ENCODE measurements at places on chromosomes 2 and 18.

DNA sequence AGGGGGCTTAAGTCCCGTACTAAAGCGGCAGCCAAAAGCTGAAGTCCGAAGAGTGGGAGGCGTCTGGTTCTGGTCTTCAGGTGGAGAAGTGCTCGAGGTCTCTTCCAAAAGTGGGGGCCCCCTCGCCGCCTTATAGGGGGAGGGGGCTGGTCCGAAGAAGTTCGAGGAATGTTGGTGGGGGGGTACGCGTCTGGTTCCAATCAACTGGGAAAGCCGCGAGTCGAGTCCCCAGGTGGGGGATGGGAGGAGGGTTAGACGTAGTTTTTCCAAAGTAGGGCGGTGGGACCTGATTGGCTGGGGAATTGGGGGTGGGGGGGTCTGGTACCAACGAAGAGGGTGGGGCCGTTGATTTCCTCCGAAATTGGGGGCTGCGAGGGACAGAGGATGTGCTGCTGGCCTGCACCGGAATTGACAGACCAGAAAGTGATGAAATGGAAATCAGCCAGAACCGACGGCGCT lies 594 bp downstream of the ITM2C start:
- H3K4me1 ChIP-seq, result peaks cover 33% of the 10 kb centered on the region
- peak overlapping the region; percentile 91 for H3K4me3 ChIP-seq
- H3K36me3 ChIP-seq, result no peaks in the 10 kb centered on the region
- H3K27ac ChIP-seq, result peak overlapping the region; percentile 31
- DNase-seq, result no peak

GRCh38 chr2:112020561-112020960 lies 34.5 kb upstream of the TMEM87B start:
- peaks cover 50% of the 10 kb centered on the region for H3K36me3 ChIP-seq
- DNase-seq, result no peak
- H3K27me3 ChIP-seq, result no peaks in the 10 kb centered on the region
- peaks cover 18% of the 10 kb centered on the region for H3K4me1 ChIP-seq

- H3K4me3 ChIP-seq, result no peak overlapping the region
- no peaks in the 10 kb centered on the region for H3K27me3 ChIP-seq
- no peak for DNase-seq
- H3K27ac ChIP-seq, result no peak overlapping the region
Measured at GRCh38 chr2:205540036-205540435, 142.3 kb upstream of the NRP2 start.

GRCh38 chr2:25276569-25277465 lies 64.9 kb downstream of the DNMT3A start:
- no peaks in the 10 kb centered on the region for H3K36me3 ChIP-seq
- H3K4me3 ChIP-seq, result no peak overlapping the region
- no peak overlapping the region for H3K27ac ChIP-seq
- DNase-seq, result no peak

DNA sequence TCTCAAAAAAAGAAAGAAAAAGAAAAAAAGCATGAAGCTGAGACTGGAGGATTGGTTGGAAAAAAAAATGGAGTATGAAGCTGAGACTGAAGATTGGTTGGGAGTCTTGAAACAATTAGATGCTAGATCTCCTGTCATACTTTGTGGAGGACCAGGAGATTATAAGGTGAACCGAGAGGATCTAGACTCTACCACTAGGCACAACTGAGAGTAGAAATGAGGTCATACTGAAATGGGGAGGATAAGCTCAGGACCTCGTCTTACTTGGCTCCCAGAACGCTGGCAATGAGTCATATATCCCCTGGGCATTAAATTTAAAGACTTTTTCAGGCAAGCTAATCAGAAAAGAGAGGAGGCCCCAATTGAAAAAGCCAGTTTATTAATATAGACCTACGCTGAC lies 3.3 kb upstream of the ORC2 start:
- DNase-seq, result no peak
- peaks cover 35% of the 10 kb centered on the region for H3K4me1 ChIP-seq
- no peaks in the 10 kb centered on the region for H3K36me3 ChIP-seq
- H3K27me3 ChIP-seq, result no peaks in the 10 kb centered on the region
- no peak overlapping the region for H3K27ac ChIP-seq
- H3K4me3 ChIP-seq, result no peak overlapping the region

DNA sequence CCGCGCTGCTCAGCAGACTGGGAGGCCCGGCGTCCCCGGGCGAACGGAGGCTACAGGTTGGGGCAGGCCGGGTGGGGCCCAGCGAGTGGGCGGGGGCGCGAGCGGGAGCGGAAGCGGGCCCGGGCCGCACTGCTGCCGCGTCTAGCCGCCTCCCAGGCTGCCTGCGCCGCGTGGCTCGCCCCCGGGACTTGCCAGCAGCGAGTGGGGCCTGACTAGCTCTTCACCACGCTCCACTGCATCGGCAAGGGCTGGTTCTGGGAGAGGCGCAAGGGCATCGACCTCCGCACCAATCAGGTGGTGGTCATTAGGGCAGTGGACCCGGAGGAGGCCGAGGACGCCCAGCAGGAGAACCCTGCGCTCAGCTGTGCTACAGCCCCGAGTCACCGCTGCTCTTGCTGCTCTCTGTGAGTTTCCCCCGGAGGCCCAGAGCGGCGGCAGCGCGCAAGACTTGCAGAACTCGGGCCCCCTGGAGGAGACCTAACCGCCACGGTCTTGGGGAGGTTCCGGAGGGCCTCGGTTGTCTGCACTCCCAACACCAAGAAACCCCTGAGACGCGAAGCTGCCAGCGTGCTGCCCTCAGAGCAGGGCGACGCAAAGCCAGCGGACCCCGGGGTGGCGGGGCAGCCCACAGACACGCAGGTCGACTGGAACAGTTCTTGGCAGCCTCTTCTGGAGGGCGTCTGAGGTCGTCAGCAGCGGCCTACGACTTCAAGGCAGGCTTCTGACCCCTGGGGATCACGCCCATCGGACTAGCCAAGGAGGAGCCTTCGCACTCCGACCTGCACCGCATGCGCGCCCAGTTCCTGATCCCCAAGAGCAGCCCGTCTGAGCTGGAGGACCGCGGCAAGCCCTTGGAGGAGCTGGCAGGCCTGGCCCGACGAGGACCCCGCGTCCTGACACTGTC lies 27.2 kb upstream of the PTPN2 start:
- peak overlapping the region; percentile 30 for H3K4me3 ChIP-seq
- no peak for DNase-seq
- peaks cover 17% of the 10 kb centered on the region for H3K4me1 ChIP-seq
- H3K27me3 ChIP-seq, result 0 out of 2 replicates have a peak, but pooled peaks cover 1% of the 10 kb centered on the region
- no peaks in the 10 kb centered on the region for H3K36me3 ChIP-seq

DNA sequence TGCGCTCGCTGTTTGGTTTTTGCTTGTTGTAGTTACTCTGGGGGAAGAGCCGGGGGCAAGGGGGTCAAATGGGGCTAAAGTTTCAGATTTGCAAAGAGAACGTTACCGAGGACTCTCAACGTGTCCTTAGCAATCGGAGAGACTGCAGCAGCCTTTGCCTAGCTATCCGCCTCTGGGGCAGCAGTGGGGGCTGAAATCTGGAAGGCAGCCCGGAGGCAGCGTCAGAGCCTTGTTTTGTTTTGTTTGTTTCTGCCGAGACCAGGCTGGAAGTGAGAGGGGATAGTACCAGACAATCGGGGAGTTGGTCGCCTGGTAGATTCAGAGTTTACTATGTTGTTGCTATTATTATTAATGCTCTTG lies 1.2 kb downstream of the CDH20 start:
- no peak overlapping the region for H3K27ac ChIP-seq
- no peak overlapping the region for H3K4me3 ChIP-seq
- no peaks in the 10 kb centered on the region for H3K27me3 ChIP-seq
- no peaks in the 10 kb centered on the region for H3K4me1 ChIP-seq
- DNase-seq, result no peak

GRCh38 chr2:25240636-25241035 lies 72.3 kb upstream of the POMC start:
- no peak for DNase-seq
- H3K27me3 ChIP-seq, result no peaks in the 10 kb centered on the region
- H3K27ac ChIP-seq, result no peak overlapping the region
- H3K36me3 ChIP-seq, result peaks cover 98% of the 10 kb centered on the region
- no peak overlapping the region for H3K4me3 ChIP-seq

GRCh38 chr2:229388731-229389130 lies 117.6 kb upstream of the PID1 start:
- DNase-seq, result no peak
- no peak overlapping the region for H3K4me3 ChIP-seq
- H3K27ac ChIP-seq, result no peak overlapping the region

GRCh38 chr2:10947446-10948187 lies 35.9 kb downstream of the KCNF1 start:
- H3K36me3 ChIP-seq, result no peaks in the 10 kb centered on the region
- no peak overlapping the region for H3K27ac ChIP-seq
- peaks cover 8% of the 10 kb centered on the region for H3K27me3 ChIP-seq
- no peaks in the 10 kb centered on the region for H3K4me1 ChIP-seq
- H3K4me3 ChIP-seq, result no peak overlapping the region
- DNase-seq, result no peak

- H3K36me3 ChIP-seq, result no peaks in the 10 kb centered on the region
- H3K27ac ChIP-seq, result no peak overlapping the region
- no peaks in the 10 kb centered on the region for H3K4me1 ChIP-seq
- H3K27me3 ChIP-seq, result no peaks in the 10 kb centered on the region
- no peak for DNase-seq
- H3K4me3 ChIP-seq, result no peak overlapping the region
Measured at GRCh38 chr2:81876624-81877023, 1572.1 kb upstream of the LRRTM1 start.

GRCh38 chr2:3578987-3579386 lies 3.9 kb downstream of the RPS7 start:
- H3K36me3 ChIP-seq, result peaks cover 60% of the 10 kb centered on the region
- H3K4me1 ChIP-seq, result peaks cover 55% of the 10 kb centered on the region
- H3K27me3 ChIP-seq, result no peaks in the 10 kb centered on the region
- H3K4me3 ChIP-seq, result peak overlapping the region; percentile 89
- H3K27ac ChIP-seq, result no peak overlapping the region

DNA sequence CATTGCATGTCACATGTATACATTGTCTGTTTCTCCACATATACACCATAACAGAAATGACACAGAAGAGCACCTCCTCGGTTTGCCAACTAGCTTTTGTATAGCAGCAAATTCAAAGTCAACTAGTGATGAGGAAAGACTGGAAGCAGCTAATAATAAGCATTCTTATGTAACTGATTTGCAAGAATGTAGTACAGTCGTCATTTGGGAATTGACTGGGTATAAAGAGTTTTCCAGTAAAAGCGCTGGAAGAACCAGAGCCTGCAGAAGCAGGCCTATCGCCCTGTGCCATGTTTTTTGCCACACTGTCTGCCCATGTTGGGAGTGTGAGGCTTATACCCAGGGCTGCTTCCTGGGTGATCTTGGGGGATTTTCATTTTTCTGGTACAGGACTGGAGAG lies 310.6 kb downstream of the GBX2 start:
- no peaks in the 10 kb centered on the region for H3K4me1 ChIP-seq
- H3K36me3 ChIP-seq, result peaks cover 2% of the 10 kb centered on the region
- no peak overlapping the region for H3K4me3 ChIP-seq
- H3K27me3 ChIP-seq, result no peaks in the 10 kb centered on the region

DNA sequence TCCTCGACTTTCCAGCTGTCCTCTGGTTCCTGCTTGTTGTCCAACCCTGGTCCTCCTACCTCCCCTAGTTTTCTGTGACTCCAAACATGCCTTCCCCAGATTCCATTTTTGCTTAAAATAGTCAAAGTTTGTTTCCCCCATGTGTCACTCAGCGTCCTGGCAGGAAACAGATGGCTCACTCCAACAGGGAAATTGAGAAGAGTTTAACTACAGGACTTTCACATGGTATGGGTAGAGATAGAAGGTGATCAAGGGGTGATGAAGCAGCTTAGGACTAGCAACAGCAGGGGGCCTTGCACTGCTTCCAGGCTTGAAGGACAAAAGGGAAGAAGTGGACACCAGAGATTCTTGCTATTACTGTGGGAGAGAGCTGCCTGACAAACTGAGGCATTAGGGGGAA lies 6.1 kb upstream of the CUL3 start:
- H3K27me3 ChIP-seq, result peaks cover 5% of the 10 kb centered on the region
- no peak overlapping the region for H3K4me3 ChIP-seq

DNA sequence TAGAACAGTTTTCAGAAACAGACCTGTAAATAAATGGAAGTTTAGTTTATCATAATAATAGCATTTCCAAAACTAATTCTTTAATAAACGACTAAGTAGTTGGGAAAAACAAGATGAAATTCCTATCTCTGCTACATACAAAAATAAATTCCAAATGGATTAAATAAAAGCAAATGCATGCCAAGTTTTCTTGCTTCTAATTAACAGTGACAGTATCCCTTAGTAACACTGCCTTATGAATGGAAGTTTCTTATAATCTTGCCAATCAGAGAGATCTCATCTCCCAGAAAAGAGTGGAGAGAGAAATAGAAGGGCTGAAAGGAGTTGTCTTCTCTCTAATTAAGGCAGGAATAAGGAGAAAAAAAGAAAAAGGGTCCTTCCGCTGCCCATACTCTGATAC lies 133.9 kb downstream of the GFPT1 start:
- H3K27ac ChIP-seq, result no peak overlapping the region
- no peaks in the 10 kb centered on the region for H3K4me1 ChIP-seq
- DNase-seq, result no peak
- no peak overlapping the region for H3K4me3 ChIP-seq
- H3K36me3 ChIP-seq, result no peaks in the 10 kb centered on the region

- H3K27me3 ChIP-seq, result no peaks in the 10 kb centered on the region
- H3K36me3 ChIP-seq, result no peaks in the 10 kb centered on the region
- DNase-seq, result no peak
Measured at GRCh38 chr2:203705178-203705577, 1.3 kb upstream of the CD28 start.

DNA sequence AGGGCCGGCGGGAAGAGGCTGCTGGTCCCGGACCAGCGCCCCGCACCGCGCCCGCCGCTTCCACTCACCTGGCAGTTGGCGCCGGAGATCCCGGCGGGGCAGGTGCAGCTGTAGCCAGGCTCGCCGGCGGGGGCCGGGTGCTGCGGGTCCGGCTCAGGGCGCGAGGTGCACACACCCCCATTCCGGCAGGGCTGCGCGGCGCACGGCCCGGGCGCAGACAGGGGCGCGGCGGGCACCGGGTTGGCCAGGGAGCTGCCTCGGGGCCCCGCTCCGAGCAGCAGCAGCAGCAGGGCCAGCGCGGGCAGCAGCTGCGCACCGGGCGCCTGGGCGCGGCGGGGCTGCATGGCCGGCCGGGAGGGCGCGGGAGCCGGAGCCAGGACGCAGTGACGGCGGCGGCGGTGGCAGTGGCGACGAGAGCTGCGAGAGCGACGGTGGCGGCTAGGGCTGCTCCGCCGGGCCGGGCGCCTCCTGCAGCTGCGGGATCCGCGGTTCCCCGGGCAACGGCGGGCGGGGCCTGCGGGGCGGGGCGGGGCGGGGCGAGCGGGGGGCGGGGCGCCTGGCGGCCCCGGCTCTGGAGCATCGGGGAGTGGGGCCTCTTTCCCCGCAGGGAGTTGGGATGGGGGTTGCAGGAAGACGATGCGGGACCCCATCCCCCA lies at the start of gene DNER:
Gene DNER (minus strand): TSS at position 476 of the 656 bp plus-strand sequence. CDS start 132 bp downstream, at position 344.
- H3K36me3 ChIP-seq, result no peaks in the 10 kb centered on the region
- peak within 1 kb of the TSS; percentile 61 for H3K4me3 ChIP-seq
- no peaks in the 10 kb centered on the region for H3K4me1 ChIP-seq
- no peak within 1 kb of the TSS for H3K27ac ChIP-seq
- peaks cover 36% of the 10 kb centered on the region for H3K27me3 ChIP-seq

GRCh38 chr2:37652199-37652640 lies 19.2 kb downstream of the CDC42EP3 start:
- H3K4me1 ChIP-seq, result no peaks in the 10 kb centered on the region
- H3K27me3 ChIP-seq, result peaks cover 40% of the 10 kb centered on the region
- no peak overlapping the region for H3K4me3 ChIP-seq
- no peaks in the 10 kb centered on the region for H3K36me3 ChIP-seq
- no peak overlapping the region for H3K27ac ChIP-seq
